ENCODE measurements at places on chromosomes 3 and 15.

GRCh38 chr3:64244011-64244942 lies 19.0 kb upstream of the PRICKLE2 start:
- no peak for DNase-seq

DNA sequence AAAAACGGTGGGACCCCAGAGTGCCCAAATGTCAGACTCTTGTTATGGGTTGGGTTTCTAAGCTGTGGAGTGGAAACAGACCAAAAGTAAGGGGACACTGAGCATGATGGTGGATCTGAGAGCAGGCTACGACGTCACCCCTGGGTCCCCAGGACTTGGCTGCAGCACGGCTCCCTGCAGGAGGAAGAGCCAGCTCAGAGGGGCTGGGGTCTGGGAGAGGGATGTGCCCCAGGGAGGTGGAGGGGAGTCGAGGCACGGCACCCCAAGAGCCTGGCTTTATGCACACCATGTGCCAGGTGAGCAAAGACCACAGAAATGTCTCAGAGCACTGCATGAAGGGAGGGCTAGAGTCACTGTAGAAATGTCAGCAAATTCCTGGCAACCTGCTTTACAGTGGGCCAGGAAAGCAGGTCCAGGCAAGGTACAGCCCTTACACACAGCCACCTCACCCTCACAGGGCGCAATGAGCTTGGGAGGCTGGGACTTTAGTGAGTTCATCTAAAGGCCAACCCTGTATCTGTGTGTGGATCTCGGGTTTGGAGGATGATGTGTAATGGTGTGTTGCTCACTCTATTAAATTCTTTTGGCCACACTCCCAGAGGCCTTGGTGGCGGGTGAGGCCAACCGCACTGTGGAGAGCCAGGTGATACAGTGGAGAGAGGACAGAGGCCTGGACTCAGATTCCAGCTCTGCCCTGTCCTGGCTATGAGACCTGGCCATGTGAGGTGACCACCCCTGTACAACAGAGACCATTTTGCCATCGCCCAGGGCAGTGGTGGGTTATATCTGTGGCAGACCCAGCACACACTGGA lies 14.1 kb downstream of the CTSH start:
- no peak for DNase-seq

DNA sequence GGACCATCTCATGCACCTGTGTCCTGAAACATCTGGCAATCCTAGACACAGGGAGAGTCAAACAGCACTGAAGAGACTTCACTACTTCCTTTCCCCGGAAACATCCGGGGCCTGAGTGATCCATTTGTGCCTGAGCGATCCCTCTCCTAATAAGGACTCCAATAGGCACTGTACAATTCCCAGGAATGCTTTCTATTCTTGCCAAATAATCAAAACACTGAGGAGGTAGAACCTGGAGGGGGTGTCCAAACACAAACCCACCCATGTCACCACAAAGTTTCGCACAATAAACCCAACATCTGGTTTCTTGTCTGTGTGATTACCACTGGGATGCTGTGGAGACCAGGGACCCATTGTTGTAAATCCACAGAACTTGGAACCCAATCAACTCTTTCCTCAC lies 205.0 kb downstream of the OPA1 start:
- DNase-seq, result no peak

DNA sequence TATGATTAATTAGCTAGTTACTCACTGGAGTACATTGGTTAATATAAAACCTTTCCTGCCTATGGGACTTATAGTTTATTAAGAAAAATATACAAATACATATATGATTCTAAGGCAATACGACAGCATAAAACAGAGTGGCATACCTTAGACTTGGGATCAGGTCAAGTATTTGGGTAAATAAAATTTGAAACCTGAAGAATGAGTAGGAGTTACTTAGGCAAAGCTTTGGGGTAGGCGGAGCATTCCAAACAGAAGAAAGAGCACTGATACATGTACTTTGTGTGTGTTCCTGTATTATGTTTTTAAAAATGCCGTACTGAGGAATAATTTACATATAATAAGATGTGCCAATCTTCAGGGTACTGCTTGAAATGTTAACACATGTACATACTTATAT lies 15.1 kb downstream of the ZPLD1 start:
- no peak for DNase-seq

DNA sequence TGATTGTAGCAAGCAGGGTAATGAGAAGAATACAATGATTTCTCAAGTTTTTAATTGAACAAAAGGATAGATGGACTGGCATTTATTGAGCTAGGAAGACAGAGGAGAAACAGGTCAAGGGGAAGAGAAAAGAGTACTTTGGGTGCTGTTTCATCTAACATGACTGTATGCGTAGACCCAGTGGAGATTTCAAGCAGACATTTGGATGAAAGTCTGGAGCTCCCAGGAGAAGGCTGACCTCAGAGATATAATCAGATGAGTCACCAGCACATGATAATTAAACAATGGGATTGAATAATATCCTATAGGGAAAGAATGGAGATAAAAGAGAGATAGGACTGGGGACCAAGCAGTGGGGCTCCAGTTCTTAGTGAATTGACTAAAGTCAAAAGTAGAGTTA lies 194.9 kb downstream of the ARRDC4 start:
- DNase-seq, result no peak

DNA sequence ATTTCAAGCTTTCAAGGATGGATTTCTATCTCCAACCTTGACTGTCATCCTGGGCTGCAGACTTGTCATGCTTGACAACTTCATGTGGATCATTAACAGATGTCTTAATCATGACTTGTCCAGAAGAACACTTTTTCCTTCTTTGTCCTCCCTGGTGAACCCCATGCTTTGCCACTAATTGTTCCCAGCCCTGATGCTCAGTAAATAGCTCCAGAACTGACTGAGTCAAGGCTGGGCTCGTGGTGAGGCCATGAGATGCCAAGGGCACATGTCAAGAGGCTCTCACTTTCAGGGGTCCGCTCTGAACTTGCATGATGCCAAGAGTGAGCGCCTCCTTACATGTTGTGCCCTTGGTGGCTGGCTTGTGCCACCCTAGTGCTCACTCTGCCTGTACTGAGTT lies 48.9 kb upstream of the KY start:
- no peak for DNase-seq

GRCh38 chr3:42608581-42608980 lies 8.1 kb downstream of the NKTR start:
- no peak for DNase-seq

GRCh38 chr3:31004025-31004678 lies 109.7 kb upstream of the GADL1 start:
- DNase-seq, result no peak

- no peak for DNase-seq
Measured at GRCh38 chr3:64972793-64973192, 285.0 kb upstream of the ADAMTS9 start.
